Activated T-helper 2 cell treated with anti-CD3 and anti-CD28 coated beads, Interferon-gamma antibody, Interleukin-2, Interleukin-4, amounts not matched to agents 10 μg/mL and 5 μg/mL and 100 μg/mL, durations not matched to agents 14 hours and 24 hours and 36 hours (primary cell): ENCODE measurements at places on chromosomes 3 and 15.

DNA sequence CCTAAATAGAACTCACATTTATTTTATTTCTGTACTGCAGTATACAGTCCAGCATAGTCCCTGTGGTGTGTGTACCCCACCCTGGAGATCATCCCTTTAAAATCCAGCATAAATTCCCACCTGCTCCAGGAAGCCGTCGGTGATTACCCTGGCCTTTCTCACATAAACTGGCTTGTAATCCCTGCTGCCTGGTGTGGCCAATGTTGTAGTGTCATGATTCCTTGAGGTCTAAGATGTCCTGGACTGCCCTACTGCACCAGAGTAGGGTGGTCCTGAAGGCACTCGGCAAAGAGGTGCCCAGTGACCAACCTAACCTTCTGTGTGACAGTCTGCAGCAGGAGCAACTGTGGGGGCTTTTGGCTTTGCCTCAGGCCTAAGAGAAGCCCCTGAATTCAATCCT lies 58.9 kb downstream of the ITGA11 start:
- DNase-seq: no peak

- DNase-seq: no peak
These were observed 405.1 kb downstream of the LSAMP start for GRCh38 chr3:116040152-116040551.

GRCh38 chr3:10205451-10206165 lies 40.9 kb downstream of the IRAK2 start:
- DNase-seq: no peak

GRCh38 chr3:13561376-13561775 lies 12.5 kb downstream of the FBLN2 start:
- no peak for DNase-seq

DNA sequence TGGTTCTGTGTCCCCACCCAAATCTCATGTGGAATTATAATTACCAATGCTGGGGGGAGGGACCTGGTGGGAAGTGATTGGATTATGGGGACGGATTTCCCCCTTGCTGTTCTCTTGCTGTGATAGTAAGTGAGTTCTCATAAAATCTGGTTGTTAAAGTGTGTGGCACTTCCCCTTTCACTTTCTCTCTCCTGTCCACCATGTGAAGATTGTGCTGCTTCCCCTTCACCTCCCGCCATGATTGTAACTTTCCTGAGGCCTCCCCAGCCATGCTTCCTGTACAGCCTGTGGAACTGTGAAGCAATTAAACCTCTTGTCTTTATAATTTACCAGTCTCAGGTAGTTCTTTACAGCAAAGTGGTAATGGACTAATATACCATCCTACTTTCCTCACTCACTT lies 289.6 kb downstream of the EFHB start:
- no peak for DNase-seq
